ENCODE measurements at places on chromosomes 13 and 19. TPM values are rescaled to one million over a fixed set of nuclear protein-coding genes. Genes with fewer than 3 reads are reported as not detected.

Gene PDE4A
- 4.2 TPM for total RNA-seq

Gene LHB
- 8.4 TPM for total RNA-seq

Gene C19orf67
- not detected for total RNA-seq

Gene ACER1
- total RNA-seq = not detected

Gene SLITRK1
- total RNA-seq = not detected

Gene NCR1
- not detected for total RNA-seq

Gene CCDC70
- not detected for total RNA-seq

Gene PSG11
- total RNA-seq = not detected

Gene LILRA2
- total RNA-seq = 2.3 TPM

Gene NAT14
- total RNA-seq = 4.3 TPM

Gene CLEC11A
- 16.9 TPM for total RNA-seq

Gene PRSS57
- total RNA-seq = not detected

Gene RXFP2
- total RNA-seq = not detected

DNA sequence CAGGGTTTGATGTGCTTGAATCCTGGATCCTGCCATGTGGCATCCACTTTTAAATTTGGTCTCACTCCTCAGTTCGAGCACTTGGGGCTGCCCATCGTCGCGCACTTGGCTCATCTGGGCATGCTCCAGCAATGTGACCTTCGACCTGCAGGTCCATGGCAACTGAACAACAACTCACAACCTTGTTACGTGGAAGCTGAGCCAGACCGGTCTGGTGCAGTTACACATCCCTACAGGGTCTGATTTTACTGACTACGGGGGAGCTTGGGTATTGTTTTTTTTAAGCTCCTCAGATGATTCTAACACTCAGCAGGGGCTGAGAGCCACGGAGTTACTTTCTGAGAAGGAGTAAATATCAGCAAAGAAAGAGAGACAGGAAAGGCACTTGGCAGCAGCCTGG, 769.6 kb downstream of the UQCRFS1 start:
- DNase-seq = no peak

GRCh38 chr13:109818886-109819285, 32.5 kb upstream of the IRS2 start:
- DNase-seq = no peak

DNA sequence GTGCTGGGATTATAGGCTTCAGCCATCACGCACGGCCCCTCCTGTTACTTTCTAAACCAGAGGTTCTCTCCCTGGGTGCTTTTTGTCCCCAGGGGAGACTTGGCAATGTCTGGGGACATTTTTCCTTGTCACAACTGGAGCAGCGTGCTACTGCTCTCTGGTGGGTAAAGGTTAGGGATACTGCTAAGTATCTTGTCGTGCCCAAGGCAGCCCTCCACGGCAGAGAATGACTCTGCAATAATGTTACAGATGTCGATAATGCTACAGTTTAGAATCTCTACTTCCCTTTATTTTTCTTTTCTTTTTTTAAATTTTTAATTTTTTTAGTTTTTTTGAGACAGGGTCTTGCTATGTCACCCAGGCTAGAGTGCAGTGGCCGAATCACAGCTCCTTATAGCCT, 38.0 kb downstream of the ADGRE1 start:
- DNase-seq = no peak

GRCh38 chr13:79457390-79457789, 23.6 kb upstream of the NDFIP2 start:
- no peak for DNase-seq

- peak; percentile 58 for DNase-seq
These were observed 46.9 kb upstream of the VSTM2B start for GRCh38 chr19:29478578-29479565.

- no peak for DNase-seq
These were observed 1.7 kb upstream of the KLK12 start for GRCh38 chr19:51036519-51036918.

- DNase-seq = no peak
These were observed 16.8 kb upstream of the RCBTB2 start for GRCh38 chr13:48549658-48550057.

GRCh38 chr19:34241513-34242337, 12.6 kb upstream of the GARRE1 start:
- peak; percentile 64 for DNase-seq

GRCh38 chr13:50593207-50593606, 250.3 kb downstream of the DLEU7 start:
- DNase-seq = no peak

DNA sequence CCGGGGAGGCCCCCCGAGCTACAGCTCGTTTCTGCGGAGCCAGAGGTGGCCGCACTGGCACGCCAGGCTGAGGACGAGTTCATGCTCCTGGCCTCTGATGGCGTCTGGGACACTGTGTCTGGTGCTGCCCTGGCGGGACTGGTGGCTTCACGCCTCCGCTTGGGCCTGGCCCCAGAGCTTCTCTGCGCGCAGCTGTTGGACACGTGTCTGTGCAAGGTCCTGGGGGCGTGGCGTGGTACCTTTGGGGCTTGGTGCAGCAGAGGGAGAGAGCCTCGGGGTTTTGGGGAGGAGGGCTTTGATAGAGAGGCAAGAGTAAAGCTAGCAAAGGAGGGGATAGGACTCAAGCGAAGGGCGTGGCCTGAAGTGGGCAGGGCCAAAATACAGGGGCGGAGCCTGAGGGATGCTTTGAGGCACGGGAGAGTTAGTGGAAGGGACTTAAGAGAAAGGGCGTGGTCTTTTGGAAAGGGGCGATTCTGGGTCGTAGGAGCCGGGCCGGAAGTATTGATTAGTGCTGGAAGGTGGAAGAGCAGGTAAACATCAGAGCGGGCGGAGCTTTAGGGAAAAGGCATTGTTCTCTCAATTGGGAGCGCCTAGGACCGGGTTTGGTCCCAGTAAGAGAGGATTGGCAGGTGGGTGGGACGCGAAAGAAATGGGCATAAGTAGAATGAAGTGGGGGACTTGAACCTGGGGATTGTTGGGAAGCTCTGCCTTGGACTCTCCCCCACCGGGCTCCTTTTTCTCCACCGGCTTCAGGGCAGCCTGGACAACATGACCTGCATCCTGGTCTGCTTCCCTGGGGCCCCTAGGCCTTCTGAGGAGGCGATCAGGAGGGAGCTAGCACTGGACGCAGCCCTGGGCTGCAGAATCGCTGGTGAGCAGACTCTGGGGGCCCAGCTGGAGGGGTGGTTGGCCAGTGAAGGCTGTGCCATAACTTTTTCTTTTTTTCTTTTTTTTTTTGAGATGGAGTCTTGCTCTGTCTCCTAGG, 1.2 kb downstream of the PPM1N start:
- peak; percentile 74 for DNase-seq

- DNase-seq = peak; percentile 76
These were observed 15.9 kb upstream of the SLC35E1 start for GRCh38 chr19:16587833-16588823.

DNA sequence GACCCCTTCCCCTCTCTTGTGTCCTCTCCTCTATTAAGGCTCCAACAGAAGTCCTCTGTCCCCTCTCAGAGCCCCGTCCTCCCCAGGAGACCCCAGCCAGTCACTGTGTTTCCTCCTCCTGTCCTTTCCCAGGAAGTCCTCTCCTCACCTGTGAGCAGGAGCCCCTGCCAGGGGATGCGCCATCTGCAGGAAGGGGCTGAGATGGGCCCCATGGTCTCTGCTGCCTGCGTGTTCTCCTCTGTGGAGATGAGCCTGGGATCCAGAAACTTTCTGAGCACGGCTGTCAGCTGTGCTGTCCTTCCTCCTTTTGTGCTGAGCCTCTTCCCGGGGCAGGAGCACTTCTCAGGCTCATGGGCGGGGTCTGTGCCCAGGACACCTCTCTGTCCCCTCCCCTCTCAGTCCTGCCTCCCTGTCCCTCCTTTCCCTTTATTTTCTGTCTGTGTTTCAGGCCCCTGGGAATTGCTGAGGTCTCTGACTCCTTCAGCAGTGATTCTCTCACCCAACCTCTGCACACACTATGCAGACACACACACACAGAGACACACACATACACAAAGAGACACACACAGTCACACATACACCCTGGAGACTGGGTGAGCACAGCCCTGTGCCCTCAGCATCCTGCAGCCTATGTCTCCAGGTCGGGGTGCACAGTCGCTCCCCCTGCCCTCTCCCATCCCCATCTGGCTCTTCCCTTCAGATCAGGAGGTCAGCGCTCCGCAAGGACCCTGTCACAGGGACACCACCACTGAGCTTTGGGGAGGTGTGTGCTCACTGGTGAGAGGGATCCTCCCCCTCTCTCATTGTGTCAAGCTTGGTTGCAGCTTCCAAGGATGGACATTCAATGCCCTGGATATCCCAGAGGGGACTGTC, at the start of gene CEACAM8:
TSS of gene CEACAM8 (minus strand) at position 308 of the 873 bp plus-strand sequence. CDS start at position 212, 96 bp downstream.
- no peak for DNase-seq

GRCh38 chr13:43769529-43769928, 17.2 kb downstream of the ENOX1 start:
- DNase-seq = no peak

DNA sequence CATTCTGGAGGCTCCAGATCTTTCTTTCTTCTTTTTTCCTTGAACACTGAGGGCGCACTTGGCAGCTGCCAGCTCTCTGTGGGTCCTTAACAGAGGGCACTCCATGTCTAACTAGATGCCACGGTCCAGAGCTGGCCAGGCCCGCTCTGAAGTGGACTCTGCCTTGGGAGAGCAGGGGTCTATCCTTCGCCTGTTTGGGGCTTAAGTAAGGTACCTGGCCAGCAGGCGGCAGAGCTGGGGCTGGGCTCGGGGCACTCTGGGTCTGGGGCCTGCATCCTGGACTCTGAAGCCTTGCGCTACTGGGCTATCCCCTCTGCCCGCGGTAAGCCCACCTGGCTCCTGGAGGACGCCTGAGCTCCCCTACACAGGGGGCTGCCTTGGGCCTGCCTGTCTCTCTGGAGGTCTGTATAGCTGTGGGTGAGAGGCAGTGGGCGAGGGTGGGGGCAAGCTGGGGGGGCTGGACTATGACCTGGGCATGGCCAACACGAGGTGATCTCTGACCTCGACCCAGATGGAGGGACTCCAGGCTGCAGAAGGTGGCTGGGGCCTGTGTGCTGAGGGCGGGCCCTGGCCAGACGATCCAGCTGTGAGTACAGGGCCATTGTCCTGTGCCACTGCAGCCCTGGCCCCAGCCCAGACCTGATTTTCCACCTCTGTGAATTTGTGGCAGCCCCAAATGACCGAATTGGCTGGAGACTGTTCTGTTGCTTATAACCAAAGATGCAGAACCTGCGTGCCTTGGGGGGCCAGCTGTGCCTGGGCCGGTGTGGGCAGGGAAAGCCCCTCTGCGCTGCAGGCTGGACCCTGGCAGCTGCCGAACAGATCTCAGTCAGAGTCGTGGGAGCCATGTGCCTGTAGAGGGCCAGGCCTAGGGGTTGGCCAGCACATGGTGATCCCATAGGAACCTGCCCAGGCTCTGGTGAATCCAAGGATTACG, 26.5 kb downstream of the CEBPG start:
- no peak for DNase-seq

DNA sequence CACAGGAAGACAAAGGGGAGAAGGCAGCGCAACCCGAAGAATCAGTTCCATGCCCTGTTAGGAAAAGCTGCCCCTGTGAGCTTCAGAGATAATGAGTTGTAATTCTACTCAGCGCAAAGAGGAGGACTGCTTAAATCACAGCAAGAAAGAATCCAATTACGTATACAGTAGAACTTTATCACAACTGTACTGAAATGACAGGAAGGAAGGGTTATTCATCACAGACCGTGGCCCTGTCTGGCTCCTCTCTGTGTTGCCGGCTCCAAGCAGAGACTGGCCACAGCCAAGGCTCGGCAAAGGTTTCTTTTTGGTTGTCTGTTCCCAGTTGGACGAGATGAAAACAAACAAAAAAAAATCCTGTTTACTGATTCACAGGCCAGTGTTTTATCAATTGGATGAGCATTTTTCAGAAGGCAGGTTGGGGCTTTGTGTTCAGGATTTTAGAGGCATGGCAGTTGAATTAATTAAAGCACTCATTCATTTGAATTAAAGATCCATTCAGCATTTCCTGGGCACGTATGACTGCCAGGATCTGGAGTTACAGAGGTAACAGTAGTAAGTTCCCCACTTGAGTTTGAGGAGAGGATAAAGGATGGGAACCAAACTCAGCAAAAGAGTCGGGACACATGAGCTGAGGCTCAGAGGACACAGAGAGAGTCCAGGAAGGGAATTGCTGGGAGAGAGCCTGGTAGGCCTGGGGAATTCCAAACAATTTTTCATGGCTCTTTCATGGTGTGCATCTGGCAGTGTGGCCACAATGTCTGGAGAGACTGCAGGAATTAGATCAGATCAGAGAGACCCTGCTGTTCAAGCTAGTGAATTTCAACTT, 341.0 kb downstream of the DNAJC15 start:
- peak; percentile 67 for DNase-seq

Data from stomach (tissue), 19 donors.